Memory B cell (primary cell): ENCODE measurements at places on chromosomes 2 and 18.

GRCh38 chr18:76619261-76619620 is 124.2 kb upstream of the ZNF516 start:
- no peak for DNase-seq

DNA sequence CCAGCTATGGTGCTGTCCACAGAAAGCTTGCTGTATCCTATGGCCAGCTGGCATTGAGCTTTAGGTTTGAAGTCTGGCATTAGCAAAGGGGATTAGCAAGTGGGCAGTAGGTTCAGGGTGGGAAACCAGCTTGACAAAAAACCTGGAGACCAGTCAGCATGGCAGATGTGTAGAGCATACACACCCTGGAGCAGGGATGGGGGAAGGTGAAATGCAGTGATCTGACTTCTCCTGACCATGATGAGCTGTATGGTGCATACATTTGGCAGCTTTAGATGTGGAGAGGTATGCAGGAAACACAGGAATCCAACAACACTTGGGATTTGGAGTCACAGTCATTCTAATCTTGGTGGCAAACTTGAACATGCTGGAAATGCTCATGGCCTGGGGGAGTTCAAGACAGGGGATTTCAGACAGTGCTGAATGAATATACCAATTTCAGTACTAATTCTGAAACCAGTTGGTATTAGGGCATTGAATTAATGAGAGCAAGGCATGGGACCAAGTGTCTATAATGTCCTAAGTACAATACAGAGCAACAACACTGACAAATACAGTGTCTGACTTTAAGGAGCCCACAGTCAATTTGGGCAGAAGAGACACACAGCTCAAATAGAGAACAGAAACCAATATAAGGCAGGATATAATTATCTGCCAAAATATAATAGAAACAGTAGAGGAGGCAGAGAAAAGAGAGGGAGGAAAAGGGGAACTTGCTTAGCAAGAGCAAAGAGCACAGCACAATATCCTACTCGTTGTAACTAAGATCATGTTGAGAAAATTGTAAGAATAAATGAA is 11.8 kb downstream of the ARHGAP15 start:
- DNase-seq, result no peak

GRCh38 chr2:72114693-72115051 is 33.0 kb downstream of the CYP26B1 start:
- no peak for DNase-seq

GRCh38 chr2:146847846-146848245 is 997.0 kb upstream of the ACVR2A start:
- DNase-seq, result no peak

DNA sequence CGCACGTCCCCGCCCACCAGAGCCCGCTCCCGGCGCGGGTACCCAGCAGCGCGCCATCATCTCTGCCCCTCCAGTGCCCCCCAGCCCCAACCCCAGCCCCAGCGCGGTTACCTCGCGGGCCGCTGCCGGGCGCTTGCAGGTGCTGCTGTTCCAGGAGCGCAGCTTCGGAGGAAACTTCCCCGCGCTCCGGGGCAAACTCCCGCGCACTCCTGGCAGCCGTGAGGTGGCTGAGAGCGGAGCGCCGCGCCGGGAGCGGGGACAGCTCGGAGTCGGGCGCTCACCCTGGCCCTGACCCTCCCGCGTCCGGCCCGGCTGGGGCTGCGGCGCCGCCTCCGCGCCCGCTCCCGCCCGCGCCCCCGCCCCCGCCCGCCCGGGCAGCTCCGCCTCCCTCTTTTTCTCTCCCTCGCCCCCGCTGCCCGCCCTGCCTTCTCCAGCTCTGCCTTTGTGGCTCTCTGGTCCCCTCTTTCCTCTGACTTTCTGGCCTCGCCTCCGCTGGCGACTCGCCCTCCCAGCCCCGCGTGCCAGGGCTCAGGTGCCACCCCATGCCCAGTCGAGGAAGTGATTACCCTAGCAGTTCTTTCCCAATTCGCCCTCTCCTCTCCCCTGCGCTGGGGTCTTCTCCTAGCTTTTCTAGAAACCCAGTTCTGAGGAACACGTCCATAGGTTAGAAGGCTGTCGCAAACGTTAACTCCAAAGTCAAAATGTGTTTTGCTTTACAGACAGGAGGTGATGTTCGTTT is at the start of gene CHST9:
Gene CHST9, minus strand, starts transcription at position 284 of the 739 bp plus-strand sequence. CDS start 42,499 bp downstream, outside the sequence.
- DNase-seq, result no peak

DNA sequence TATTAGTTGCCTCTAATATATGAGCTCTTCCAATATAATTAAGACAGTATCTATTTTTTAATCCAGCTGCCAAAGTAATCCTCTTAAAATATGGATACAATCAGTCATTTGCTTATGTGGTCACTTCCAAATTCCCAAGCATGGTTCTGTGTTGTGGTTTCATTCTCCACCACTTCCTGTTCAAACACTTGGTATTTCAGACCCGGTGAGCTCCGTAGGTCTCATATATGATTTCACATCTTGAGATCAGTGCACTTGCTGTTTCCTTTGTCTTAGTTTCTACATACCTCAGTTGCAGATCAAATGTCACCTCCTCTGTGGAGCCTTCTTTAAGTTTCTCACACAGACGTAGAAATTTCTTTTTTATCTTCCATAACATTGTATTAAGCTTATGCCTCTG is 254.2 kb downstream of the KCNS3 start:
- DNase-seq, result no peak

DNA sequence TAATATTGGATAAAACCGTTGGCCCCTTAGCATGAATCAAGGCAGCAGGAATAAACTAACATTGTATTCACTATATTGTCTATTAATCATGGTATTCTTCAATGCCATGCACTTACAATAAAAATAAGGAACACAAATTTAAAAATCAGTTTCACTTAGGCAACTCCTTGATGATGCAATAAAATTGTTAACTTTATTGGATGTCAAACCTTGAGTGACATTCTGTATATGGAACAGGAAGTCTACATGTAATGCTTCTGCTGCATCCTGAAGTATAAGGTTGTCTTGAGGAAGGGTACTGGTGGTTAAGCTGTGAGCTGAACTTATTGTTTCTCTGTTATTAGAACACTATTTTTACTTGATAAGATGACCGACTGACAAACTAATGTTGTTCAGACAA is 605.5 kb downstream of the SATB2 start:
- no peak for DNase-seq

GRCh38 chr2:228913176-228913575 is 357.9 kb downstream of the PID1 start:
- no peak for DNase-seq

DNA sequence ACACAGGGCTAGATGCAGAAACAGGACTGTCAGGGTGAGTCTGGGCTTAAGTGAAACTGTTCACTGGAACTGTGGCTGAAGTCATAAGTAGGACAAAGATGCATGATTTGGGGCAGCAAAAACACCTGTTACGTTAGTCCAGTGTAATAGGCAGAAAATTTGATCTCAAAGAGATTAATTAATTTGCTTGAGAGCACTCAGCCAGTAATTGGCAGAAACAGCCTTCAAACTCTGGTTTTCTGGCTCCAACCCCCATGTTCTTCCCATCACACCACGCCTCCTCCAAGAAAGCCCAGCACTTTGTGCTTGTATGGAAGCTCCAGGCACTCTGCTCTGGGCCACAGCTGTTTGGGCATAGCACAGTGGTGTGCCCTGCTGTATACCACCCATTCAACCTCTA is 54.0 kb downstream of the CNTNAP5 start:
- no peak for DNase-seq

DNA sequence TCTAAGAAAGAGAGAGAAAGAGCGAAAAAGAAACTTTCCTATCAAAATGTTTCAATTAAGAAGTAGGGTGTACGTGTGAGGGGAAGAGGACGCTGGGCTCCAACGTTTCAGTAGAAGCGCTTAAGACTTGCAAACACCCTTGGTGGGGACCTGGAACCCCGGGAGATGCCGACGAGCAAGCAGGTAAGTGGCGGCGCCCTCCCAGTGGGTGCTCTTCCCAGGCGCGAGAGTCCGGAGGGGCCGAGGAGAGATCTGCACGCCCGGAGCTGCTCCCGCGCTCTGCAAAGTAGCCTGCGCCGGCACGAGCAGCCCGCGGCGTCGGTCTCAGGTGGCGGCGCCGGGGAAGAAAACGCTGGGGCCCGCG is 678 bp upstream of the OTX1 start:
- no peak for DNase-seq

DNA sequence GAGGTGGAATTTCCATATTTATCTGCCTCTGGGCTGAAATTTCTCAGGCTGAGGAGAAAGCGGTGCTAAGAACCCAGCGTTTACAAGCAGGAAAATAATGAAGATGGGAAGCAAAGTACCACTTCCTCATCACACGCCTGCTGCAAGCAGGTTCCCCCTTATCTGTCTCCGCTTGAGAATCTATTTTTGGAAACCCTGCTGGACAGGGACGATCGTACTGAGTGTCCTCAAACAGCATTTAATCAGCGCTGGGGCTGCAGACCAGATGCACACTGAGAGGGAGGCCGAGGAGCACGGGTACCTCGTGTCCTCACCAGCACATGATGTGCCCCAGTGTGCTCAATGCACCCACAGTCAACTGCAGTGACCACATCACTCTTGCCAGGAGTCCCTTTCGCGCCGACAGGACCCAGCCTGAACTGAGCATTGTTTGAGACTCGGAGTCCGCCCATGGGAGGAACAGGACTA is 160.4 kb downstream of the HDAC4 start:
- DNase-seq, result no peak

GRCh38 chr2:50556502-50556901 is 475.4 kb downstream of the NRXN1 start:
- DNase-seq, result no peak

GRCh38 chr2:21253311-21254027 is 129.7 kb downstream of the TDRD15 start:
- DNase-seq, result no peak

- DNase-seq, result no peak
Observed at GRCh38 chr2:141380008-141380979, 750.5 kb downstream of the LRP1B start.

DNA sequence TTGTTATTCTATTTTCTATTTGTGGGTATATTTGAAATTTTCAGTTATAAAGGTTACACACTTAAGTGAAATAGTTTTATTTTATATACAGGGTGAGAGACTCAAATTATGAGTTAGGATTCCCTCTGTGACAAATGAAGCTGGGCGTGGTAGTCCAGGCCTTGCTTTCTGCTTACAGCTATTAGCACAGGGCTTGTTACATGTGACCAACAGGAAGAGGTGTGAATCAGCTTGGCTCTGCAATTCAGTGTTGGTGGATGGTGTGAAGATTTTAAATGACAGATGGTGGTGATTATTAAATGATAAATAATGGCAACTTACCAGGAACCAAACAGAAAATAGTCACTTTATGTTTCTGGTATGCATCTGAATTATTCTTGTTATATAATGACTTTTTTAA is 64.4 kb upstream of the NOSTRIN start:
- no peak for DNase-seq

DNA sequence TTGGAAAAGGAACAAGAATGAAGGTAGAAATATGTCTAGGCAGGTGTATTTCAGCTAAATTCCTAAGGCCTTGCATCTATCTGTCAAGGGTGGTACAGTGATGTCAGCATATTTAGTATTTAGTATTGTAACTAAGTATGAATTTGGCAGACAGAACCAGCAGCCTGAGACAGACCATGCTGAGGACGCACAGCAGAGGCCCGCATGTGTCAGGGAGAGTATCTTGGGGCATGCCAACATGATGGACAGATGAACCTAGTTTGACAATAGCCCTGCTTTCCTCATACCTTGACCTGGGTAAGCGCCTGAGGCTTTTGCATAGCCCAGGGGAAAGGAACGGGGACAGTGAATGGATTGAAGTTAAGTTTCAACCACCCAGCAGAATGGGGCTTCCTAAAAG is 33.8 kb upstream of the OSR1 start:
- no peak for DNase-seq

DNA sequence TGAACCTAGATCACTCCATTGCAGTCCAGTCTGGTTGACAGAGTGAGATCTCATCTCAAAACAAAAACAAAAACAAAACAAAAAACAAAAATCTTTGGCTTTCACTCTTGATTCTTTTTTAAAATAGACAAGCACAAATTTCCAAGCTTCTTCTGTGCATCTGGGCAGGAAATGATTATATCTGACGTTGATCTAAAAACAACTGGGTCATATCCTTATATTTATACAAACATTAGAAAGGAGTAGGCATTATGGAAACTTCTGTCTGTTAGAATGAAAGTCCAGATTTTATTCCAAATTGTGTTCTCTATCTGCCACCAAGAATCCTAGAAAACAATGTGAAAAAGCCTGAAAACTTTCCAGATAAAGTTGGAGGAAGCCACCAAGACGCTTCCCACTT is 26.2 kb upstream of the PMAIP1 start:
- DNase-seq, result no peak

DNA sequence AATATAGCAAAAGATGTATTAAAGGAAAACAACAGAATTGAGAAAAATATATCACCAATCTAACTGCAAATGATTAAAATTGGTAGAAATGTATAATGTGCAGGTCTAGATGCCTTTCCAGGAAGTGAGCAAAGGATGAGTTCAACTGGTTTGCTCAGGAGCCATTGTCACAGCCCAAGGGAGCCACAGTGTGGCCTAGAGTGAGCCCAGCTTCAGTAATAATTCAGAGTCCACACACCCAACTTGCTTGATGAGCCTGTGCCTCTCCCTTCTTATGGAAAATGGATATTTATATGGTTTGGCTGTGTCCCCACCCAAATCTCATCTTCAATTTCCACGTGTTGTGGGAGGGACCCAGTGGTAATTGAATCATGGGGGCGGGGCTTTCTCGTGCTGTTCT is 92.2 kb upstream of the ASAP2 start:
- DNase-seq, result no peak

DNA sequence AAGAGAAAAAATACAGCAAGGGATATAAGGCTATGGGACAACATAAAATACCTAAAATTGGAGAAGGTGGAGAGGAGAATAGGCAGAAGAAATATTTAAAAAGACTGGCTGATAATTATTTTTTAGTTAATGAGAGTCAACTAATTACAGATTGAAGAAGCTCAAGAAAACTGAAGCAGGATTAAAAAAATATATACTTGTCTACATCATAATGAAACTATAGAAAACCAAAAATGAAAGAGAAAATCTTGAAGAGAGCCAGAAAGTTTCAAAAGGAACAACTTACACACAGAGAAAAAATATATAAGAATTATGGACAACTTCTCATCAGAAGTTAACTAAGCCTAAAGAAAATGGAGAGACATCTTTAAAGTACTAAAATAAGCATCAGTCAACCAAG is 62.9 kb upstream of the APCDD1 start:
- DNase-seq, result no peak

DNA sequence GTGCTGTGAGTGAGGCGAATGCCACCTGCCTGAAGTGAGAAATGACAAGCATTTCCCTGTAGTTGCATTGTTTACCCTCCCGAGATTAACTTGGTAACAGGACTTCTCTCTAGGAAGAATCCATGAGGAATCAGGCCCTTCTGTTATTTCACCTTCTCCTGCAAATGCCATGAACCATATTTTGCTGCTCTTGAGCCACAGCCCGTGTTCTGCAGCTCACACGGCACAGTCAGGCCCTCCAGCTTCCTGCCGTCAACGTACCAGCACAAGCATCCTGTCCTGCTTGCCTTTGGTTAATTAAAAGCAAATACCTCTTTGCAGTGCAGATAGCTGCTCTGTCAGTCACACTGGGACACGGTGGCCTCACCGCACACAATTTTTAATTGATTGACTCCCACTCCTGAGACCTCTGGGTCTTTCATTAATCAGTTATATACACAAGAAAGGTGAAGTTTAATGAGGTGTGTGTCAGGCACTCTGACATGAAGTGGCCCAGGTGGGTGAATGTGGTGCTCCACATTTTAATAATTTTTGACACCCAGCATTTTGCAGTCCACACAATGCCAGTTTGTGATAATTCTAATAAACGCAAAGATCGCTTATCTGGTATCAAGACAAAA is 95.3 kb upstream of the ASB18 start:
- no peak for DNase-seq
